H9 (cell line): ENCODE measurements at places on chromosomes 1 and 21.

- no peaks in the 10 kb centered on the region for H3K27me3 ChIP-seq
- H3K4me3 ChIP-seq, result no peak overlapping the region
- H3K27ac ChIP-seq, result no peak overlapping the region
- peaks cover 2% of the 10 kb centered on the region; the same call in 1 of the 2 replicates for H3K36me3 ChIP-seq
These were observed 27.7 kb downstream of the EPS15 start for GRCh38 chr1:51491166-51491981.

- no peak overlapping the region for H3K27ac ChIP-seq
- H3K4me3 ChIP-seq, result no peak overlapping the region
- no peaks in the 10 kb centered on the region for H3K27me3 ChIP-seq
These were observed 1.8 kb downstream of the ZNF683 start for GRCh38 chr1:26370591-26371382.

DNA sequence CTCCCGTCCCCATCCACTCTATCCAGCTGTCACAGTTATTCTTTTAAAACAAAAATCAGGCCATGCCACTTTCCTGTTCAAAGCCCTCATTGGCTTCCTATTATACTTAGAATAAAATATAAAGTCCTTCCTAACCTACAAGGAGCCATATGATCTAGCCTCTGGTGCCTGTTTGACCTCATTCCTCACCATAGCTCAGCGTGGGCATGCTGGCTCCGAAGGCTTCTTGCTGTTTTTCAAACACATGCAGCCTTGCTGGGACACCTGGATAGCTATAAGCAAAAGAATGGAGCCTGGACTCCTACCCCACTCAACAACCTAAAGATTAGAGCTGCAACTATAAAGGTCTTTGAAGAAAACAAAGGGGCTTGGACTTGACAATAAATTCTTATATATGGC, 23.7 kb downstream of the DHCR24 start:
- H3K4me3 ChIP-seq, result no peak overlapping the region
- no peak overlapping the region for H3K27ac ChIP-seq
- no peaks in the 10 kb centered on the region for H3K4me1 ChIP-seq
- H3K27me3 ChIP-seq, result no peaks in the 10 kb centered on the region
- H3K36me3 ChIP-seq, result peaks cover 94% of the 10 kb centered on the region

DNA sequence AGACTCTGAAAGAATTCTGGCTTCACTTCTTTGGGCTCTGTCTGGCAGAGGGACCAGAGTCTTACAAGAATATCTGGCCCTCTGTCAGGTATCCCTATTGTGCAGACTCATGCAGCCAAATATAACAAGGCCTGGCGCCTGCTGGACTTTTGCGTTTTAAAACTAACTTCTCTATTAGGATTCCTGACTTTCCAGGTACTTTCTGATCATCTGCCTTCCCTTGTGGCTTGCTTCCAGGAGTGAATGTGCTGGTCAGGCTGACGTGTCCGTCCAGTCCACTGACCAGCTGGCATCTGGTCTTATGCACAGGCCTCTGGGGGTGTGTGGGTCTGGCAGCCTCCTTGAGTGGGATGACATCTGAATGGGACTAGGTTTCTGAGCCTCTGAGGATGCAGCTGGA, 8.6 kb upstream of the RAB29 start:
- no peaks in the 10 kb centered on the region for H3K27me3 ChIP-seq
- no peak overlapping the region for H3K27ac ChIP-seq
- no peaks in the 10 kb centered on the region for H3K36me3 ChIP-seq
- DNase-seq, result no peak
- no peaks in the 10 kb centered on the region for H3K4me1 ChIP-seq
- H3K4me3 ChIP-seq, result no peak overlapping the region

GRCh38 chr1:77540501-77541161, 141.8 kb downstream of the ZZZ3 start:
- H3K4me1 ChIP-seq, result no peaks in the 10 kb centered on the region
- no peak for DNase-seq
- H3K27me3 ChIP-seq, result no peaks in the 10 kb centered on the region
- no peak overlapping the region for H3K4me3 ChIP-seq
- H3K27ac ChIP-seq, result no peak overlapping the region
- H3K36me3 ChIP-seq, result no peaks in the 10 kb centered on the region

GRCh38 chr1:115980998-115981993, 5.0 kb downstream of the SLC22A15 start:
- H3K36me3 ChIP-seq, result no peaks in the 10 kb centered on the region
- H3K4me3 ChIP-seq, result no peak overlapping the region
- no peak overlapping the region for H3K27ac ChIP-seq
- H3K4me1 ChIP-seq, result no peaks in the 10 kb centered on the region; the same call in 1 of the 2 replicates
